Hypothalamus (tissue), 51 donors: ENCODE measurements at places on chromosomes 4 and X.

DNA sequence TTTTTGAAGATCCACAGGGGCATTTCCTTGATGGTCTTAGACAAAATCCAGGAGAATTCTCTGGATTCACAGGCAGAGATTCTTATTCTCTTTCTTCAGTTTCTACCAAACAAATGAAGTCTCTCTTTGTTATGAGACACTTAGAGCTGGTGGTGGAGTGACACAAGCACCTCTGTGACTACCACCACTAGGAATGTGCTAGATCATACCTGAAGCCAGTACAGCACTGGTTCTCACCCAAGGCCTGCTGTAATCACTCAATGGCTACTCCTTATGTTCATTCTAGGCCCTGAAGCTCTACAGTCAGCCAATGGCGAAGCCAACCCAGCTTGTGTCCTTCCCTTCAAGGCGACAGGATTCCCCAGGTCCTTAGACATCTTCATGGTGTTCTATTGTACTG, 482.3 kb downstream of the TRAM1L1 start:
- no peak for DNase-seq

GRCh38 chr4:16866974-16867373, 31.5 kb downstream of the LDB2 start:
- no peak for DNase-seq

DNA sequence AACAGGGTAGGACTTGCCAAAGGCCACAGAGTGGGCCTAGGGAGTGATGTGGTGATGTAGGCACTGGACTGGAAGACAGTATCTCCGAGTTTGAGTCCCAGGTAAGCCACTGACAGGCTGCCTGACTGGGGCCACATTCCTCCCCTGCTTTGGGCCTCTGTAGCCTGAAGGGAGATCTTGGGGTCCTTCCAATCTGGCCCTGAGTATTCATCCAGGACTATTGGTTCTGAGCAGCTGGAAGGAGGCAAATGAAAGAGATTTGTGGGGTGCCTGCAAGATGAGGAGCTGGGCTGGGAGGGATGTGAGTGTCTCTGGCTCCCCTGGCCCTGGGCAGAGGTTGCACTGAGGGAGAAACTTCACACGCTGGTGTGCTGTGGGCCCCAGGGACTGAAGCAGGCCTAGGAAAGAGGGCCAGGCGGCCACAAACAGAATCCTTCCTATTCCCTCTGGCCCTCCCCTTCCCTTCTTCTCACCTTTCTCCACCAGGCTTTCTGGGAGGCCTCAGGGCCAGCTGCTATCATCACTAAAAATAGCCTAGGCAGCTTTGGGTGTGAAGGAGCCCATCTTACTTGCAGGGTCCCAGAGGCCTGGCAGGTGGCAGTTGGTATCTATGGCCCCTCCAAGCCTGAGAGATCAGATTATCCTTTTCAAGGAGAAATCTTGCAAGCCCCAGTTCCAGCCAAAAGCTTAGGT, 70.1 kb downstream of the PJA1 start:
- DNase-seq, result no peak

GRCh38 chrX:77595848-77596247, 148.7 kb downstream of the FGF16 start:
- no peak for DNase-seq
